ENCODE measurements at places on chromosomes 6 and 20. TPM values are rescaled to one million over a fixed set of nuclear protein-coding genes. Genes with fewer than 3 reads are reported as not detected.

GRCh38 chr6:125375821-125376220 lies 74.1 kb upstream of the HDDC2 start:
- DNase-seq = no peak

- no peak for DNase-seq
Measured at GRCh38 chr6:73558624-73559398, 38.0 kb upstream of the EEF1A1 start.

DNA sequence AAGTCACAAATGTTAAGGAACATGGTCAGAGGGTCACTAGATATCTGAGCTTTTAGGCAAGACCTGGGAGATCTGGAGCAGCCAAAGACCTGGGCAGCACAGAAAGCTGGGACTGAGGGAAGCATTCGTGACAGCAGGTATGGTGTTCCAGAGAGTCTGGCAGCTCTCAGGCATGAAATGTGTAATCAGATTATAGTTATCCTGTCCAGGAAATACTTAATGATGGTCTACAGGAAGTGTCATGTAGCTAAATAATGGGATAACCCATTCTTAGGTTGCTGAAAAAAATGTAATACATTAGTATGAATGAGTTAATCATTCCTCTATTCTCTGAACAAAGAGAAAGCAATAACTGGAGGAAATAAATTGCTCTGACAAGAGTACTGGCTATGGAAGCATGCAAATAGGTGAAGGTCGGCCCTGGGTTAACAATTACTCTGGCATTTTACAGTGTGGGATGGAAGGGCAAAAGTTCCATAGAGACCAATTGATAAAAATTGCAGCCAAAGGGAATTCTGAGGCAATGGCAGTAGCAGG lies 740.5 kb downstream of the CBLN4 start:
- DNase-seq = no peak

DNA sequence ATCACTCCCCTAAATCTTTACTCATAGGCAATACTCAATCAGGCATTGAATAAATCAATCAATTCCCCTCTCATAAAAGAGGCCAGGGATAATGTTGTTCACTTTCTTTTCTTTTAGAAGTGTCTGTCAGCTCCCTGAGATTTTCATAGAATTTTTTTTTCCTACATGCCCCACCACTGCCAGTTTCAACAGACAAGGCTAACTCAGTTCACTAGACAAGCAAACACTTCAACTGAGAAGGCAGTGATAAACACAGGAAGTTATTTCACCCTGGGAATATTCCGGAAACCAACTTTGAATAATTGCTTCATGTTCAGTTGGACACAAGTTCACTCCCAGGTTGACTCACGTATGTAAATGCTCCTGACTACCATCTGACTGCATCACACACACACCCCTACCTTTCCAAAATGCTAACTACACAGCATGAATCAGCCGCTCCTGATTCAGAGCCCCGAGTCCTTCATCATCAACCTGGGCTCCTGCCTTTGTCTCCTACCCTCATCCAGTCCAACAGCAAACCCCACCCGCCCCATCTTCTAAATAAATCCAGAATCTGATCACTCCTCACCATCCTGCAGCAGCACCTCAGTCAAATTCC lies 143.9 kb downstream of the BCAS1 start:
- DNase-seq = no peak

Gene CABLES2
- total RNA-seq = 18.1 TPM

GRCh38 chr6:33632558-33633039 lies 11.5 kb downstream of the ITPR3 start:
- no peak for DNase-seq

Measured in Right ventricle myocardium inferior (tissue), 1 donor.